Stimulated activated CD4-positive, alpha-beta T cell treated with anti-CD3 and anti-CD28 coated beads, Interleukin-2, amount 100 ng/mL, for 24 hours (primary cell): ENCODE measurements at places on chromosomes 12 and 14.

DNA sequence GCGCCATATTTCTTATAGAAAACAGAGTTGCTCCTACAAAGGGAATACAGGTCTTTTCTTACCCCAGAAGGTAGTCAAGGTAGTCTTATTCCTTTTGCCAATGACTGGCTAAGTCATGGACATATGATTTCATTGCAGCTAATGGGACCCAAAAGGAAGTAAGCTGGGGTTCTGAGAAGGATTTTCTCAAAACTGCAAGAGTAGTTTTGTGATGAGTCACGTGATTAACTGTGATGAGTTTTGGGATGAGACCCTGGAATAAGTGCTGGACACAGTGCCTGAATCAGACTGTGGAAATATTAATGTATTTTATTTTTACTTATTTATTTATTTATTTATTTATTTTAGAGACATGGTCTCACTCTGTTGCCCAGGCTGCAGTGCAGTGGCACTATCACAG, 13.4 kb upstream of the NIN start:
- DNase-seq = no peak

GRCh38 chr14:79602045-79602444, 609.3 kb downstream of the DIO2 start:
- no peak for DNase-seq

GRCh38 chr14:67815573-67816225, 691 bp downstream of the ZFYVE26 start:
- DNase-seq = no peak

- DNase-seq = no peak
These were observed 20.4 kb downstream of the GALNT9 start for GRCh38 chr12:132308853-132309595.

DNA sequence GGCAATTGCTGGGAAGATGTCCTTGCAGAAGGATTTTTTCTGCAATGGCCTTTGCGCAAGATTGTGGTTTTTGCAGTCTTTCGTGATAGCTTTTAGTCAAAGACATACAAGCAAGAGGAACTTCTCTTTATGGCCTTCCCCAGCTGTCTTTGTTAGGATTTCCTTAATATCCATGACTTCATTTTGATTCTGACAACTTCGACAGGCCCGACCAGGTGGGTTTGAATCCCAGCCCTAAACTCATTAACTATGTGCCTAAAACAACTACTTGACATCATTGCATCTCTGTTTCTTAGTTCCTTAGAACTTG, 13.3 kb upstream of the VRK1 start:
- no peak for DNase-seq

DNA sequence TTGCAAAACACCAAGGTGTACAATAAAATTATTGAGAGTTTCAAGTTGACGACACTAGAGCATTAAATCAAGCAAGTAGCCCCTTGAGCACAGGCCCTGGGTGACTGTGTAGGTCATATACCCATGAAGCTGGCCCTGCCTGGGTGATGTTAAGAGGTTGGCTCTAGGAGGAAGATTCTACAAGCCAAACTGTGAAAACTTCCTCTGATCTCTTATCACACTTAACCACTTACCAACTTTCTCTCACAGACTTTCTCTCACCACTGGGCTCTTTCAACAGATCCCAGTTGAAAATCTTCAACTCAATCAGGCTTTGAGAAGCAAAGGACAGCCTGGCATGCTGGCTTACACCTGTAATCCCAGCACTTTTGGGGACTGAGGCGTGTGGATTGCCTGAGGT, 186.9 kb upstream of the BTG1 start:
- DNase-seq = no peak

DNA sequence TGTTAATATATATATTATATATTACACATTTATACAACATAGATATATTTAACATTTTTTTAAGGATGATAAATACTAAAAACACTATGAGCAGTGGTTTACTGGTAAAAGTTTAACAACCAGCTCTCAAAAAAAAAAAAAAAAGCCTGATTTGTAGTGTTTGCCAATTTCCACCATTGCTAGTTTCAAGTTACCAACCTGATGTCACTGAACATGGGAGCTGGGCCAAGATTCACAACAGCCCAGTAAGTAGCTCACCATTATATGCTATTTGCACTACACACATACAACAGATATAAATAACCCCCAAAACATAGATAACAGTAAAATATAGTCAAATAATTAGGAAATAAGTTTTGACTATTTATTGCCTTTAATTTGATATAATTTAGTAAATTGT, 28.9 kb upstream of the TMX1 start:
- no peak for DNase-seq

DNA sequence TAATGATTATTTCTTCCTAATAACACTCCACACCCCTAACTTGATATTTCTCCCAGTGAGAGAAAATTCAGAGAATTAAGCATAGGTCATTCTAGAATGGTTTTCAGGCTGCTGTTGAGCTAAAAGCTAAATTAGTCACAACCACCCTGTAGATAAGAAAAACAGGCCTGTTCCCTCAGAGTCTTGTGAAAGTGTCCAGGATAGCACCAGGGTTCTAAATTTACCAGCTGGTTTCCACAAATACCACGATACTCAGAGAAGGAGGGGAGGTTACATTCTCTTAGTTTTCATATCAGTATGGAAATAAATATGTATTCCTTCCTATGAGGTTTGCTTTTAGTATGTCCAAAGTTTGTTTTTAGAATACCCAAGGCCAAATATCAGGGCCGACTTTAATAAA, 66.0 kb upstream of the YARS2 start:
- DNase-seq = no peak

- DNase-seq = no peak
These were observed 8.1 kb upstream of the TMED10 start for GRCh38 chr14:75184492-75184891.

- DNase-seq = no peak
These were observed 250.1 kb upstream of the PWP1 start for GRCh38 chr12:107435520-107435919.

DNA sequence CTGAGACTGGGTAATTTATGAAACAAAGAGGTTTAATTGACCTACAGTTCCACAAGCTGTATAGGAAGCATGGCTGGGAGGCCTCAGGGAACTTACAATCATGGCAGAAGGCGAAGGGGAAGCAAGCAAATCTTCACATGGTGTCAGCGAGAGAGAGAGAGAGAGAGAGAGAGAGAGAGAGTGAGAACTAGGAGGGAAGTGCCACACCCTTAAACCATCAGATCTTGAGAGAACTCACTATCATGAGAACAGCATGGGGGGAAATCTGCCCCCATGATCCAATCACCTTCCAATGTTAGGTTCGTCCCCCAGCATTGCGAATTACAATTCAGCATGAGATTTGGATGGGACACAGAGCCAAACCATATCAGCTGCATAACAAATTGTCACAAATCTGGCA, 96.7 kb downstream of the CHST11 start:
- DNase-seq = no peak

DNA sequence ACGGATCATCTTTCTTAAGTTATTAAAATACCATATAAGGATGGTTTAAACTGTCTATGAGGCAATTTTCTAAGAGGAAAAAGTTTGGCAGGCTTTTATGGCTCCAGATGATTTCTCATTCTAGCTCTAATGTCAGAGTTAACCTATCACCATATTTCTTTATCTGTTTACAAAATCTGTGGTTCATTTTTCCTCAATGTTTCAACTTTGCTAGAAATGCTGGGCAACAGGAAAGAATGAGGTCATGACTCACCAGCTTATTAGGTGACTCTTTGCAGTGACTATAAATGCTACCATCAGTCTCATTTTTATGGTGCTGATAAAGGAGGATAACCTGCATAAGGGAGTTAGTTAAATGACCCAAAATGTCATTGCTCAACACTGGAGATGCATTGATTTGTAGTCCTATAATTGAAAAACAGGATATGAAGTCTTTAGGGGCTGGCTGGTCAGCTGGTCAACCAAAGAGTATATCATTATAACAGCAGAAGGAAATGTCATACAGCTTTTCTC, 45.3 kb upstream of the RAP1B start:
- DNase-seq = no peak

- DNase-seq = no peak
These were observed 8.3 kb downstream of the CDKL1 start for GRCh38 chr14:50388256-50388931.

- no peak for DNase-seq
These were observed 682 bp downstream of the BATF start for GRCh38 chr14:75522983-75523318.

DNA sequence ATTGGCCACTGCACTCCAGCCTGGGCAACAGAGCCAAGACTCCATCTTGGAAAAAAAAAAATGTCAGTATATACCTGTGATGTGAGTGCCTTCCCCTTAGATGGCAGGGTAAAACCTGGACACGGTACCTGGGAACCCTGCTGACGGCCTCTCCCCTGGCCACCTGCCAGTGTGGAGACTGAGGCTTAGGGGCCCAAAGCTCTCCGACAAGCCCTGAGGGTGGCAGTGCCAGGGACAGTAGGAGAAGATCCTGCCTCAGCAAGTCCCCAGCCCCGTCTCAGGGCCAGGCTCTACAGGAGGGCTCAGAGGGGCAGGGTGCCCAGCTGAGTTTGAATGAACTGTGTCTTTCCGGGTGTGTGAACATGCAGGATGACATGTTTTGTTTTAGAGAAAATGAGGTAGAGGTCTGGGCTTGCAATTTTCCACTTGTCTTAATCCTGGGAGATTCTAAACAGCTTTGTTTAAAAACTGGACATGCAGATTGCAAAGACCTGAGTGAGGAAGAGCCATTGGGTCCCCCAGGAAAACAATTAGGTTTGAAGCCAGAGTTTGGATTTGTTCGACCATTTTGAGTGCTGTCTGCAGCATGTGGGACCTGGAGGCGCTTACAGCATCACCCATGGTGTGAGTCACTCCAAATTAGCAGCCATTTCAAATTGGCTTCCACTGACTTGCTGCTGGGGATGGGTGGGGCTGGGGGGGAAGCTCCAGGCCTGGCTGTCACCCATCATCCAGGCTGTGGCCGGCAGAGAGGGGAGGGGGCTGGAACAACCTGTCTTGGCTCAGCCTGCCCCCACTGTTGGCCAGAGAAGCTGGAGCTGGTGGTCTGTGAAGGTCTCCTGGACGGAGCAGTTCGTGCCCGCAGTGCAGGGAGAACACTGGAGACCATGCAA, 10.8 kb downstream of the TSPAN9 start:
- DNase-seq = no peak

- DNase-seq = peak; percentile 49
These were observed at the start of gene HOTAIR for GRCh38 chr12:53974084-53975063. TSS of gene HOTAIR (minus strand) at chr12:53974954.

DNA sequence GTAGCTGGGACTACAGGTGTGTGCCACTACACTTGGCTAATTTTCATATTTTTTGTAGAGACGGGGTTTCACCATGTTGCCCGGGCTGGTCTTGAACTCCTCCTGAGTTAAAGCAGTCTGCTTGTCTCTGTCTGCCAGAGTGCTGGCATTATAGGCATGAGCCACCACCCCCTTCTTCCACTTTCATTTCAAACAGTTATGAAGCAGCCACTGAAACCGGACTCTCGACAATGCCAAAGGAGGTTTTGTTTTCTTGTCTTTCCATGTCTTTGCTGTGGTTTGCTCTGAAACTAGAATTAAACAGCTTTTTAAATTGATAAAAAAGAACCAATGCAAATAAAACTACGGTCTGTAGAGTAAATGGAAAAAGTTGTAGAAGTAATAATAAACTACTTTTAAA, 30.4 kb downstream of the RAP1B start:
- DNase-seq = peak; percentile 58

DNA sequence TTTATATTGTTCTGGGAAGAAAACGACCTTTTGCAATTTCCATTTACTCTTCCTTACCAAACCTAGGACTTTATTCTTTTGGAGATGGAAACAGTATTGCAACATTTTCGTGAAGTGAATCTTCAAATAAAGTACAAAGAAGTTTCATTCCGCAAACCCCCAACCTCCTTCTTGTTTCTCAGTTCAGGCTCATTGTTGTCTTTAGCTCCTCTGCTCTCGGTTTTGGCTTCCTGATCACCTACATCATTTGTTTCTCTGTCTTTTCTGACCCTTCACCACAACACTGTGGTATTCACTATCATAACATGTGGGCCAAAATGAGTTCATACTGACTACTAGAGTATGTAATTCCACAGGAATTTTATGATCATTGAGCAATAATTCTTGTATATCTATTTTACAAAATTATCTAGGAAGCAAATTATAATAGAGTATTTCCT, 266.8 kb downstream of the ADAMTS20 start:
- no peak for DNase-seq

- no peak for DNase-seq
These were observed 64.2 kb downstream of the MBIP start for GRCh38 chr14:36256126-36256801.

DNA sequence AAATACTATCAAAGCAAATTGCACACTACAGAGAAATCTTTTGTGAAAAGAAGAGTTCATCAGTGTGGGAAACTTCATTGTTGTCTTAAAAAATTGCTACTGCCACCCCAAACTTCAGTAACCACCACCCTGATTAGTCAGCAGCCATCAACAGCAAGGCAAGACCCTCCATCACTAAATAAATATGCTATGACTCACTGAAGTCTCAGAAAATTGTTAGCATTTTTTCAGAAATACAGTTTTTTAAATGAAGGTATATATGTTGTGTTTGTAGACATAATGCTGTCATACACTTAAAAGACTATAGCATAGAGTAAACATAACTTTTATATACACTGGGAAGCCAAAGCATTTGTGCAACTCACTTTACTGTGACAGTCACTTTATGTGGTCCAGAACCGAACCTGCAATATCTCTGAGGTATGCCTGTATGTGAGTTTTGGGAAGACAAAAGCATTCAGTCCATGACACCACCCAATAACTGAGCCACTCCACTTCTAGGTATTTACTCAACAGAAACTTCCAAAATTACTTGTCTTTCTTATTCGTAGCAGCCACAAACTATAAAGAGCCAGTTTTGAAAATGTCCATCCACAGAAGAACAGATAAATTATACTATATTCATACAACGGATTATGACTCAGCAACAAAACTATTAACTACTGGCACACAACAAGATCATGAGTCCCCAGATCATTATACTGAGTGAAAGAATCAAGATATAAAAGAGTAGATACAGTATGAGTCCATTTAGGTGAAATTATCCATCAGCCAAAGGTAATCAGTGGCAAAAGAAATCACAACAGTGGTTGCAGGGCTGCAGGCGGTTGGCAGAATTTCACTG, 649.6 kb downstream of the BCL11B start:
- DNase-seq = no peak

GRCh38 chr12:65307169-65307501, 28.7 kb downstream of the MSRB3 start:
- no peak for DNase-seq

DNA sequence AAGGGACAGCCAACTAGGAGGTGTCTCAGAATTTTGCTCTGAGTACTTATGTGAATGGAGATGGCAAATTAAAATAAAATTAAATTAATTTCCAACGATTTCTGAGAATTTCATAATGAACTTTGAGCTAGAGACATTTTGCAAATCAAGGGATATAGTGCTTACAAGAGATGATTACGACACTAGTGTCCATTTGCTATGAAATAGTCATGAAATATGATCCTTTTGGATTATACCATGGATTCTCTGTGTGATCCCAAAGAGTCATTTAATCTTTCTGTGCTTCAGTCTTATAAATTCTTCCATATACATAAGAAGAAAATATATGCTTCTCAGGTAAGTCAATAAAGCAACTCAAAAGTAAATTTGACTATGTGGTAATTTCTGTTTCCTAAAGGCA, 240.6 kb downstream of the SLC25A21 start:
- no peak for DNase-seq
